ENCODE measurements at places on chromosomes 6 and 20.
A peak's percentile ranks its signal among the peaks of the same experiment; 100 is the strongest.

DNA sequence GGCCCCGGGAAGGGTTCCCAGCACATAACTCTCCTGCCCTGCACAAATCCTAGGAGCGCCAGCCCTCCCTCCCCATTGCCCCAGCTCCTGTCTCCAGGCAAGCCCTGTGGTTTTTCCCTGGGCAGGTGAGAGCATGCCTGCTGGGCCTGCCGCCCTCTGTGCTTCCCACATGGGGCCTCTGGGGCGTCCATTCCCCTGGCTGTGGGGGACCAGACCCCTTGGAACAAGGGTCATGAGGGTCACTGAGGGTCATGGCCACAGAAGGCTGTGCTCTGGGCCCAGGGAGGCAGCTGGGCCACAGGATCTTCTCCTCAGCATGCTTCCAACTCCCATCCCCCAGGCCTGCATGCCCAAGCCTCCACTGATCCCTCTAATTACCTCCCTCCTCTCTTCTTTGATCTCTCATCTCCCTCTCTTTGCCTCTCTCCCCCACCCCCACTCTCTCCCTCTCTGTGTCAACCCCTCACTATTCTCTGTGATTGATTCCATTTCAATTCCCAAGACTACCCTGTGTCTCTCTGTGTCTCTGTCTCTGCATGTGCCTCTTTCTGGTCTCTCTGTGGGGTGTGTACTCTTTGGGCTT, 6.1 kb downstream of the MDFI start:
- DNase-seq, result no peak

DNA sequence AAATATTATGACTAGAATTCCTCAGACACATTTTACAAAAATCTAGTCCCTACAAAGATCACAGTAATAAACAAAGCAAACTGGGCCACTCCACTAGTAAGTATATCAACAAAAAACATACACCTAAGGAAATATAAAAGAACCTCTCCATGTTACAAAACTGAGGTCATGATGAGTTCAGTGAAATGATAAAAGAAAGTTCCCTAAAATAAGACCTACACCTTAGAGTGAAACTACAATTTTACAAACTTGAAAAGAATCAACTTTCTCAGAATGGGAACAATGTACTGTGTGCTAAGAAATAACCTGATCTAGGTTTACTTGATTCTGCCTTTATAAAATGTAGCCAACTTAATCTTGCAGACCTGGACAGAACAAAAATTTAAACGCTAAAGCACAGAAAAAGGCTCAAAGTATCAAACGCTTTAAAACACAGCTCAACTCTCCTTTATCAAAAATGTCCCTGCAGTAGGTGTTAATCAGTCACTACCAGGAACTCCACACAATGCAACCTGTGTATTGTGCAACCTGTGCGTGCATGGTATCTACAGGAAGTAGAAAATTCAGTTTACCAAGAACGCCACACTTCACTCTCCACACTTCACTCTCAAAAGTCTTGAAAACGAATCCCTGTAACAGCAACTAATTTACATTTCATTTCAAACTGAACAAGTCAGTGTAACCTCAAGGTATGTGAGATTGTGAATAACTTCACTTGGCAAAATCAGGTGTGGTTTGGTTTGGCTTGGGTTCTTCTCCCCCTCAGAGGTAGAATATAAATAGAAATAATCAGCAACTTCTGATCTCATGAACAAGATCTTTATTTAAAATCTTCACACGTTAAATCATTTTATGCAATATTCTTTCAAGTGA, 1.8 kb downstream of the RALGAPA2 start:
- no peak for DNase-seq

DNA sequence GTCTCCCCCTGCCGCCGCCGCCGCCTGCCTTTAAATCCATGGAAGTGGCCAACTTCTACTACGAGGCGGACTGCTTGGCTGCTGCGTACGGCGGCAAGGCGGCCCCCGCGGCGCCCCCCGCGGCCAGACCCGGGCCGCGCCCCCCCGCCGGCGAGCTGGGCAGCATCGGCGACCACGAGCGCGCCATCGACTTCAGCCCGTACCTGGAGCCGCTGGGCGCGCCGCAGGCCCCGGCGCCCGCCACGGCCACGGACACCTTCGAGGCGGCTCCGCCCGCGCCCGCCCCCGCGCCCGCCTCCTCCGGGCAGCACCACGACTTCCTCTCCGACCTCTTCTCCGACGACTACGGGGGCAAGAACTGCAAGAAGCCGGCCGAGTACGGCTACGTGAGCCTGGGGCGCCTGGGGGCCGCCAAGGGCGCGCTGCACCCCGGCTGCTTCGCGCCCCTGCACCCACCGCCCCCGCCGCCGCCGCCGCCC, 474 bp downstream of the CEBPB start:
- DNase-seq, result peak; percentile 37

- no peak for DNase-seq
Observed at GRCh38 chr6:169406804-169407203, 153.2 kb upstream of the THBS2 start.

DNA sequence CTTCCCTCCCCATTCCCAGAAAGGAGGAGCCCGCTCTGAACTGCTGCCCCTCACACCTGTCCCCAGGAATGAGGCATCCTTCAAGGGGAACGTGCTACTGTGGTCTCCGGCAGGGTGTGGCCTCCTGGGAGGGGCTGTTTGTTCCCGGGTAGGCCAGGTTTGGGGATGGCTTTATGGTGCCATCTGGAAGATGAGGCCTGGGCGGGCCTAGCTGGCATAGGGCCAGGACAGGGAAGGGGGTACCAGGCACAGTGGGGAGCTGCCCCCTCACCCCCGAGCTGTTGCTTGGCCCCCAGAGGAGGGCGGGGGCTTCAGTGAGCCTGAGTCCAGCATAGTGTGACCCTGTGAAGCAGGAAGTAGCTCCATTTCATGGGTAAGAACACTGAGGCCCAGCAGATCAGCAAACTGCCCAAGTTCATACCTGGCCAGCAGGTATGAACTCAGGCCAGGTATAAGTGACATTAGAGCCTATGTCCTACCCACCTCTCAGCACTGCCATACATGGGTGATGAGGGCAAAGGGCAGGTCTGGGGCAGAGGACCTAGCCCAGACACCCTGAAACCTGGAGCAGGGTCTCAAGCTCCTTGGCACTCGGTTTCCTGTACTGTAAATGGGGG, 17.5 kb upstream of the SPDEF start:
- no peak for DNase-seq

GRCh38 chr20:6101346-6101745, 21.5 kb downstream of the FERMT1 start:
- DNase-seq, result no peak

DNA sequence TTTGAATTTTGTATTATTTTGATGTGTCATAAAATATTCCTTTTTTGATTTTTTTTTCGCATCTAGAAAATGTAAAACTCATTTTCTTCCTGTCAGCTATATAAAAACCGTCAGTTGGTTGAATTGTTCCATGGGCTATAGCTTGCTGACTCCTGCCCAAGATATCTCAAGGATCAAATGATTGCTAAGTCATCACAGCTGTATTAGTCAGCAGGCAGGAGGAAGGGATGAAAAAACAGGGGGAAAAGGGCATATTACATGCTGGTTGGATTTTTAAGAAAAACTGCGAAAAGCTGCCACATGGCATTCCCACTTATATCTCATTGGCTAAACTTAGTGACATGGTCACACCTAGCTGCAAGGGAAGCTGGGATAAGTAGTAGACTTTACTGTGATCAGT, 569.9 kb downstream of the BCKDHB start:
- no peak for DNase-seq

DNA sequence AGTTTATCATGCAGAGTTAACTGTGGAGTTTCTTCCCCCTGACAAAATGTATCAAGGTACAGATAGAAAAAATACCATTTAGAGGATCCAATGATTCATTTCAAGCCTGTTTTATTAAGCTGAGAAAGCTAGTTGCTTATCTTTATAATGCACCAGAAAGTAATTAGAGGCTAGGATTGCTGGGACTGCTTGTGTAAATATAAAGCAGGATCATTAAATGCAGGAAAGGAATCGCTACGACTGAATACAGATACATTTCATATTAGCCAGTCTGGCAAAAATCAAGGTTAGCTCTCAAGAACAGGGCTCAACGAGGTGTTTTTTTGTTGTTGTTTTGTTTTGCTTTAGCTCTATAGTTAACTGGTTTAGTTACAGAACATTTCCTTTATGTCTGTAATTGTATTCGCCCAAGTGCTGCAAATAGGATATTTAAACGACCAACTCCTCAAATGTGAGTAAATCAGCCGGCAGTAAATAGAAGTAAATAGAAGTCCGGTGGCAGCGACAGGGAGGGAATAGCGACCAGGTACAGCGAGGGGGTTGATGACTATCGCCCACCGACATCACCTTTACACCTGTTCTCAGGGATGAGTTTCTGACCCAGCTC, 748 bp downstream of the UBE2J1 start:
- no peak for DNase-seq

- DNase-seq, result no peak
Observed at GRCh38 chr6:32151863-32152768, at the start of gene PRRT1. TSS of gene PRRT1 (minus strand) at chr6:32151939. CDS start at chr6:32151827, 112 bp downstream.

DNA sequence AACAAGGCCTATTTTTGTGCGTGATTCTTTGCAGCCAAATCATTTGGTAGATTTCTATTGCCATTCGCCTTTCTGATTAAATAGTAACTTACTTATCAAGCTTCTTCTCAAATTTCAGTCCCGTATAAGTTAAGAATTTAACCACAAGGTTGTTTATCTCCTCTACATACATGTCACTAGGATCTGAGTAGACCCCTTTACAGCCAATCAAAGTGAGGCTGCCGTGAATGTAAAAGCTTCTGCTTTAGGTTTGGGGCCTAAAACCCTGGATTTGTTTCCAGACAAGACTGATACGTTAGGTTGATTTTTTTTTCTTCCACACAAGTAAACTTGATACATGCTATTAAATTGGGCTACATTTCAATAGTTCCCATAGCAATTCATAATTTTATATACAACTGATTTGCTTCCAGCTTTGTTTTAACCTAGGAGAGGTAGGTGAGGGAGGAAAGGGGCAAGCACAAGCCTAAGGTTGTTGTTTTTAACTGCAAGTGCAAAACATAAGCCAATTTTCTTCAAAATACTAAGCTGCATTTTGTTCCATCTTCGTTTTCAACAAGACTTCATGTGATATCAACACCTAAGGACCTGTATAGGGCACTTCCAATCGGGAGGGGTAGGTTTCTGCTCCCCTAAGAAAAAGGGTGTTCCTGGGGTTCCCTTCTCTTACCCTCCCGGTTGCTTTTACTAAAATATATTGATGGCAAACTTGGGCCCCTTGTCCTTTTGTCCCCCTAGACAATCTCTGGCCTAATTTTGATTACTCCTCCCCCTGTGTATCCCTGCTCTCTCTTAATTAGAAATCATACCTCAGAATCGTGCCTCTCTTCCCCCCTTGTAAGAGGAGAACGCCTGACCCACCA, 1.7 kb downstream of the RANBP9 start:
- no peak for DNase-seq

- DNase-seq, result no peak
Observed at GRCh38 chr6:35014341-35014740, 125.3 kb downstream of the ANKS1A start.

DNA sequence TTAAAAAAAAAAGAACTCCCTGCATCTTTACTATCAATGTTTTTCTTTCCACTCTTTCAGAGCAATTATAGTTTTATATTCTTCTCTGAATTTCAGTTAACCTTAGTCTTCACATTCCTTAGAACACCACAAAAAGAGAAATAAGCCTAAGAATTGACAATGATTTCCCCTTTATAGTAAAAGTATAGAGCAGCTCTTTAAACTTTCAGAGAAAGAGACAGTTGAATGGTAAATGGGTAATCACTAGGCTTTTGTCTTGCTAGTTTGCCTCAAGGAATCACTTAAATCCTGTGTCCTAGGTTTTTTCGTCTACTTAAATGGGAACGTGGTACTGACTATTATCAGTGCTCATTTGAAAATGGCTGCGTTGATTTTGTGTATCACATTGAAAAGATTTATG, 31.8 kb downstream of the SLX4IP start:
- DNase-seq, result no peak

- DNase-seq, result no peak
Observed at GRCh38 chr6:127402890-127403617, 56.1 kb downstream of the KIAA0408 start.

DNA sequence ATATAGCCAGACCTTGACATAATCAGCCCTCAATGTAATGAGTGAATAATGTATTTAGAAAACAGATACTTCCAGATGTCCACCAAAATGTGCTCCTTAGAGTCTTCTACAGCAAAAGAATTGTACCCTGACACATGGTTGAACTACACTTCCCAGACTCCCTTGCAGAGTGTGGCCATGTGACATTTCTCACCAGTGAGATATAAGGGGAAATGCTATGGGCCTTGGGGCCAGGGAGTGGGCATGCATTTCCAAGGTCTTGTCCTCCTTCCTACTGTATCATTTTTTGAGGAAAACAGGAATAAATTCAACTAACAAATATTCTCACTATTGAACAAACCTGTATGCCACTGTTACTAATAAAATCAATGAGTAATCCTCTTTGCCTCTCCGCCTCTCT, 211.4 kb upstream of the SMLR1 start:
- DNase-seq, result no peak

DNA sequence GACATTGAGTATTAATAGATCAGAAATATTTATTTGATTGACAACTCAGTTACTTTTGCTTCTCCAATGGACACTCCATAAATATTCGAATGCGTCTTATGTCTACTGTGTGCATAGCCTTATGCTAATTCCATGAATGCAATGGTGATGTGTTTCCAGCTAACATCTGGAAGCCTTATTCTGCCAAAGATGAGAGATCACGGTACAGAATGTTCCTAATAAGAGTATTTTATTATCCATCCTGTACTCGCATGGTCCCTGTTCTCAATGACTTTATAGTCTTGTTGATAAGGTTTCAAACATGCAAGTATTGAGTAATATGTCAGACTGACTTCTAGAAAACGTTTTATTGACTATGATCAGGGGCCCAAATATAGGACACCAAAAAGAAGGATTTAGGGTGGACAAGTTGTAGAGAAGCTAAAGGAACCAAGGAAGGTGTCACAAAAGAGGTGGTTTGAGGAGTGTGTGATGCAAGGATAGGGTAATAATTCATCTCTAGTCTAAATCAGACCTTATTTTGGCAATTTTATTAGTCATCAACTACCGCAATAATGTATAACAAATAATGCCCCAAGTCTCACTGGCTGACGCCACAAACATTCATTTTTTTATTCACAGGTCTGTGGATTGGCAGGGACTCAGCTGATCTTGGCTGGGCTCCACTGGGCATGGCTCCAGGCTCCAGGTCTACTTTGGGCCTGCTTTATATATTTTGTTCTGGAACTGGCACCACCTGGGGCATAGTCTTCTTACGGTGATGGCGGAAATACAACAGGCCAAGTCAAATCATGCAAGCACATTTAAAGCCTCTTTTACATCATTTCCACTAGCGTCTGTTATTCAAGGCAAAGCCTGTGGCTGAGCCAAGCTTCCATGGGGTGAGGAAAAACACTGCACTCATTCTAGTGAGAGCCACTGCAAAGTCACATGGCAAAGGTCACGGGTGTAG, 24.5 kb upstream of the CD83 start:
- DNase-seq, result no peak

- no peak for DNase-seq
Observed at GRCh38 chr20:46605978-46606816, 45.1 kb downstream of the SLC13A3 start.

- DNase-seq, result no peak
Observed at GRCh38 chr6:85544776-85545175, 48.9 kb downstream of the SNX14 start.

- DNase-seq, result no peak
Observed at GRCh38 chr6:158910484-158911440, 89.2 kb downstream of the RSPH3 start.

GRCh38 chr6:109340811-109341210, 41.5 kb downstream of the CD164 start:
- no peak for DNase-seq
